Activated CD8-positive, alpha-beta T cell treated with anti-CD3 and anti-CD28 coated beads, Interleukin-2, amount 10 ng/mL, durations not matched to agents 7 days and 5 days (primary cell): ENCODE measurements at places on chromosomes 6 and 20. TPM values are rescaled to one million over a fixed set of nuclear protein-coding genes. Genes with fewer than 3 reads are reported as not detected.

Gene PPP1R3G
- total RNA-seq, result 0.05 TPM

Gene AARS2
- total RNA-seq, result 20.5 TPM

Gene HLA-DQA1
- total RNA-seq, result 2.7 TPM

Gene CLIC5
- 2.2 TPM for total RNA-seq

Gene GABRR1
- not detected for total RNA-seq

Gene TUBB2B
- not detected for total RNA-seq

Gene PGC
- not detected for total RNA-seq

Gene CFAP61
- not detected for total RNA-seq

Gene MCHR2
- total RNA-seq, result not detected

DNA sequence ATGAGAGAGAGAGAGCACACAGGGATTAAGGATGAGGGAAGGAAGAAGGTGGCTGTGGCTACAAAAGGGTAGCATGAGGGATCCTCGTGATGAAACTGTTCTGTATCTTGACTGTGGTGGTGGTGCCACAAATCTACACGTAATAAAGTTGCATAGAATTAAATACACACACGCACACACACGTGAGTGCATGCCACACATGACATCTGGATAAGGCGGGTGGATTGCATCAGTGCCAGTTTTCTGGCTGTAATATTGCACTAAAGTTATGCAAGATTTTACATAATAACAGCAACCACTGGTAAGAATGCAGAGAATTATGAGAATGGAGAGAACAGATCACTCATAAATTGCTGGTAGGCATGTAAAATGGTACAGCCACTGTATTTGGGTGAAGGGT is 16.9 kb upstream of the STK35 start:
- H3K27me3 ChIP-seq, result peaks cover 33% of the 10 kb centered on the region
- no peaks in the 10 kb centered on the region for H3K4me1 ChIP-seq
- DNase-seq, result no peak
- H3K4me3 ChIP-seq, result no peak overlapping the region
- no peak overlapping the region for H3K27ac ChIP-seq
- no peaks in the 10 kb centered on the region for H3K36me3 ChIP-seq

- no peak overlapping the region for H3K27ac ChIP-seq
- no peak for DNase-seq
- H3K4me1 ChIP-seq, result no peaks in the 10 kb centered on the region
- peaks cover 4% of the 10 kb centered on the region for H3K27me3 ChIP-seq
Observed at GRCh38 chr6:89311853-89312531, 3.1 kb downstream of the GABRR2 start.

DNA sequence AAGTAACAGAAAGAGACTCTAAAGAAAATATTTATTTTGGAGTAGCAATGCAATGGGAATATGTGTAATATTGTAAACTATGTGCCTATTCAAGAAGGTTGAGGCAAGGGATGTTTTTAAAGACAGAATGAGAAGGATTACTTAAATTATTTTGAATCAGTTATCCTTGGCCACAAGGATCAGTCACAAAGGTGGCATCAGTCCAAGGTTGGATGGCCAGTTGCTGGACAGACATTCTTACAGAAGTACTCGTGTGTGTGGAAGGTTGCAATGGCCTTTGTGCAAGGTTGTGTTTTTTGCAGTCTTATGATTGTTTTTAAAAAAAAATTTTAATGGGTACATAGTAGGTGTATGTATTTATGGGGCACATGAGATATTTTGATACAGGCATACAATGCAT is 2.0 kb downstream of the QRSL1 start:
- peaks cover 34% of the 10 kb centered on the region for H3K4me1 ChIP-seq
- H3K27ac ChIP-seq, result no peak overlapping the region
- H3K27me3 ChIP-seq, result no peaks in the 10 kb centered on the region
- H3K4me3 ChIP-seq, result no peak overlapping the region

GRCh38 chr6:89858041-89858440 is 28.4 kb downstream of the CASP8AP2 start:
- DNase-seq, result no peak
- no peak overlapping the region for H3K4me3 ChIP-seq
- H3K36me3 ChIP-seq, result peaks cover 67% of the 10 kb centered on the region
- no peak overlapping the region for H3K27ac ChIP-seq
- no peaks in the 10 kb centered on the region for H3K27me3 ChIP-seq
- H3K4me1 ChIP-seq, result peaks cover 15% of the 10 kb centered on the region

DNA sequence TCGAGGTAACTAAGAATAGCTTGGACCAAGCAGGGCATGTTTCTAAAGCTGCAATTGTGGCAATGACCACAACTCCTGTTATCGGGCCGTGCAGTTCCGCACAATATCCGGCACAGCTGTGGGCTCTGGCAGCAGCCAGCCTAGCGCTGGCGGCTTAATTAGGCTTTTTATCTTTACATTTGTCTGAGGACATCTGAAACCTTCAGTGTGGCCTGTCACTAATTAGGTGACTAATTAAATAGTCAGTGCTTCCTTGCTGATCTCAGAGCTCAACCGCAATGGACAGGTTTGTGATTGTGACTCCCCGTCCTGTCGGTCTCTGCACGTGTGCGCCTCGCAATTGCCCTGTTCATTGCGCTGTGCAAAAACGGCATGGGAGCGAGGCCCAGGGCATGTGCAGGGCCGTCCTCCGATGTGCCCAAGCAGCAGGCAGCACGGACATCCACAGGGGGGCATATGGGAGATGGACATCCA is 134.8 kb upstream of the INSM1 start:
- H3K36me3 ChIP-seq, result no peaks in the 10 kb centered on the region
- H3K27me3 ChIP-seq, result peaks cover 4% of the 10 kb centered on the region
- no peak overlapping the region for H3K4me3 ChIP-seq
- H3K27ac ChIP-seq, result no peak overlapping the region
- no peaks in the 10 kb centered on the region for H3K4me1 ChIP-seq
- DNase-seq, result no peak

DNA sequence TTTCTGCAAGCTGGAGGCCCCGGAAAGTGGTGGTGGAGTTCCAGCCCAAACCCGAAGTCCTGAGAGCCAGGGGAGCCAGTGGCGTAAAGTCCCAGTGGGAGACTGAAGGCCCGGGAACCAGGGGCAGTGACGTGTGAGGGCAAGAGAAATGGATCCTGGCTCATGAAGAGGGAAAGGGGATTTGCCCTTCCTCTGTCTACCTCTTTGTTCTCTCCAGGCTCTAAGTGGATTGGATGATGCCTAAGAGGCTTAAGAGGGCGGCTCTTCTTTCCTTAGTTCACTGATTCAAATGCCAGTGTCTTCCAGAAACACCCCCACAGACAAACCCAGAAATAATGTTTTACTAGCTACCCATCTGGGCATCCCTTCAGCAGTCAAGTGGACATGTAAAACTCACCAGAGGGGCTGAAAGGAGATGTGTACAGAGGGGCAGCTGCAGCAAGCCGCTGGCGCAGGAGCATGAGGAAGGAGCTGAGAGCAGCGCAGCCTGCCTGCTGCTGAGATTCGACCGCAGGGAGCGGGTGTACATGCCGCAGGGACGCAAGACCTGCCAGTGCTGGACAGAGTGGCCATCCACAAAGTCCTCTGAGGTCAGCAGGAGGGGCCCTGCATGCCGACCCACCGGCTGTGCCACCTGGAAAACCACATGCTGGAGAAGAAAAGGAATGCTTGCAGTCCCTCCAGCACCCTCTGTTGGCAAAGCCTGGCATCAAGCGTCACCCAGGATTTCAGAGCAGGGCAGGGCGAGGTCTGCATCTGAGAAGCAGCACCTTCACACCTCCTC is 29.5 kb downstream of the CDYL start:
- peaks cover 7% of the 10 kb centered on the region for H3K36me3 ChIP-seq
- H3K27me3 ChIP-seq, result no peaks in the 10 kb centered on the region
- peak; percentile 32 for DNase-seq
- peaks cover 52% of the 10 kb centered on the region for H3K4me1 ChIP-seq

DNA sequence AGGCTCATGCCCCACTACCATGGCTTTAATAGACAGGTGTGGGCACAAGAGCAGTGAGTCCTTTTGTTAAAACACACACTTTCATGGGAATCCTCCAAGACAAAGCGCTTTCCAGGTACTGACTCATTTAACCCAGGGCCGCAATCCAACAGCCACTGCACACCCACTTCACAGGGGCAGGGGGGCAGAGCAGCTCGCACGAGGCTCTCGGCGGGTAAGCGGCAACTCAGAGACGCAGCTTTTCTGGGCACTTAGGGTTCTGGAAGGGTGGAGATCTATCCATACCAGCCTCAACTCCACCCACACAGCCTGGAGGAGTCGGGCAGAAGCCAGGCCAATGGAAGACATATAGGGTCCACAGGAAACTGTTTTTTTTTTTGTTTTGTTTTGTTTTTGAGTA is 28.6 kb downstream of the PSMG4 start:
- no peak overlapping the region for H3K27ac ChIP-seq
- H3K4me1 ChIP-seq, result no peaks in the 10 kb centered on the region
- H3K27me3 ChIP-seq, result no peaks in the 10 kb centered on the region
- no peaks in the 10 kb centered on the region for H3K36me3 ChIP-seq

- peaks cover 2% of the 10 kb centered on the region for H3K36me3 ChIP-seq
- no peak for DNase-seq
- H3K4me1 ChIP-seq, result peaks cover 39% of the 10 kb centered on the region
- peak overlapping the region; percentile 88 for H3K4me3 ChIP-seq
Observed at GRCh38 chr6:38640216-38640909, 634 bp upstream of the BTBD9 start.

GRCh38 chr6:54361188-54361587 is 52.9 kb downstream of the TINAG start:
- H3K27me3 ChIP-seq, result no peaks in the 10 kb centered on the region
- H3K4me3 ChIP-seq, result no peak overlapping the region
- no peaks in the 10 kb centered on the region for H3K36me3 ChIP-seq
- no peak overlapping the region for H3K27ac ChIP-seq

- H3K27me3 ChIP-seq, result peaks cover 3% of the 10 kb centered on the region
- H3K27ac ChIP-seq, result no peak overlapping the region
- no peaks in the 10 kb centered on the region for H3K4me1 ChIP-seq
- no peaks in the 10 kb centered on the region for H3K36me3 ChIP-seq
- no peak for DNase-seq
- H3K4me3 ChIP-seq, result no peak overlapping the region
Observed at GRCh38 chr6:43123461-43124314, 47.4 kb upstream of the SRF start.

- H3K27ac ChIP-seq, result peak overlapping the region; percentile 95
- no peaks in the 10 kb centered on the region for H3K27me3 ChIP-seq
- peak overlapping the region; percentile 87 for H3K4me3 ChIP-seq
- peaks cover 47% of the 10 kb centered on the region for H3K36me3 ChIP-seq
- DNase-seq, result no peak
- H3K4me1 ChIP-seq, result peaks cover 39% of the 10 kb centered on the region
Observed at GRCh38 chr6:73521351-73521985, 636 bp upstream of the EEF1A1 start.

GRCh38 chr20:34951252-34951651 is 4.4 kb downstream of the GSS start:
- peaks cover 28% of the 10 kb centered on the region for H3K36me3 ChIP-seq
- H3K4me3 ChIP-seq, result no peak overlapping the region
- peaks cover 24% of the 10 kb centered on the region for H3K4me1 ChIP-seq
- no peak overlapping the region for H3K27ac ChIP-seq
- no peak for DNase-seq

- H3K27me3 ChIP-seq, result no peaks in the 10 kb centered on the region
- no peak overlapping the region for H3K4me3 ChIP-seq
- no peak overlapping the region for H3K27ac ChIP-seq
- no peaks in the 10 kb centered on the region for H3K4me1 ChIP-seq
Observed at GRCh38 chr20:48246061-48246790, 460.9 kb upstream of the SULF2 start.

GRCh38 chr20:6835609-6836008 is 68.1 kb downstream of the BMP2 start:
- no peaks in the 10 kb centered on the region for H3K4me1 ChIP-seq
- H3K27me3 ChIP-seq, result no peaks in the 10 kb centered on the region
- H3K27ac ChIP-seq, result no peak overlapping the region
- no peak for DNase-seq
- H3K36me3 ChIP-seq, result no peaks in the 10 kb centered on the region

GRCh38 chr6:105817370-105817769 is 268.8 kb upstream of the PRDM1 start:
- no peak overlapping the region for H3K4me3 ChIP-seq
- DNase-seq, result no peak
- H3K36me3 ChIP-seq, result peaks cover 3% of the 10 kb centered on the region
- H3K4me1 ChIP-seq, result peaks cover 38% of the 10 kb centered on the region
- H3K27ac ChIP-seq, result no peak overlapping the region

GRCh38 chr6:67535946-67536345 is 1099.1 kb upstream of the ADGRB3 start:
- H3K27ac ChIP-seq, result no peak overlapping the region
- H3K27me3 ChIP-seq, result no peaks in the 10 kb centered on the region
- H3K4me3 ChIP-seq, result no peak overlapping the region
- no peaks in the 10 kb centered on the region for H3K4me1 ChIP-seq
- no peaks in the 10 kb centered on the region for H3K36me3 ChIP-seq

DNA sequence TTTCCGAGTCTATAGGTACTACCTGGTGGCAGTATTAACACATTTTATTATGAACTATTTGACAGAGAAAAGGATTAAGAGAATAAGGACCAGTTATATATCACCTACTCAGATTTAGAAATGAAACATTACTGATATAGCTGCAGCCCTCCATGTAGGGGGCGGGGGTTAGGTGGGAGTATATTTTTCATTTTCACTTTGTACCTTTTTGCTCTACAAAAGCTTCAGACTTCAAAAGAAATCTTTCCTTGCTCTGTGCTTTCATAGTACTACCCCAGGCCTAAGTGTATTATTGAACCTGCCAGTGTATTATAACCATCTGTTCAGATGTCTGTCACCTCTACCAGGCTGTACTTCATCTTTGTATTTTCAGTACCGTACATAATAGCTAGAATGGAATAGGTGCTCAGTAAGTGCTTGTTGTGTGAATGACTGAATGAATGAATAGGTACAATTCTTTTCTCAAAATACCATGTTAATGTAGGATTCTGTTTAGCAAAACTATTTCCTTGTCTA is 43.0 kb downstream of the CDKAL1 start:
- H3K36me3 ChIP-seq, result peaks cover 13% of the 10 kb centered on the region
- H3K27me3 ChIP-seq, result no peaks in the 10 kb centered on the region
- no peak overlapping the region for H3K27ac ChIP-seq
- DNase-seq, result no peak
- H3K4me3 ChIP-seq, result no peak overlapping the region

DNA sequence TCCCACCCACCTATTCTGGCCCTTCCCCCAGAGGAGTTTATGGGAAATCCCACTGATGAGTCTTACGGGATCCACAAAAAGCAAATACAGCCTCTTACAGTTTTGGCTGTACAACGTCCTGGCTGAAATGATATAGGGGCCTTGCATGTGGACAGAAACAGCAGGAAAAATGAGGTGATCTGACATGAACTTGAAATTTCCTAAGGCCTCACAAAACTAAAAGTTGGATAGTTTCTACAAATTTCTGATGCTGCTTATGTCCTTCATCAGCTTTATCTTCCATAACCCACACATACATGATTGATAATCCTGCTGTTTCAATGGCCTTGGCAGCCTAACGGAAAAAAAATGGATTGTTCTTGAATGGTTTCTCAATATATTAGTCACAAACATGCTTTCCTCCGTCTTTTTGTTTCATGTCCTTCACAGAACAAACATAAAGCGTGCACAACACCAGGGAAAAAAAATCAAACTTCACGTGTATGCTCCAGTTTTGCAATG is 118.8 kb downstream of the BMP5 start:
- H3K27me3 ChIP-seq, result no peaks in the 10 kb centered on the region
- no peak for DNase-seq
- H3K27ac ChIP-seq, result no peak overlapping the region
- no peaks in the 10 kb centered on the region for H3K36me3 ChIP-seq
- H3K4me1 ChIP-seq, result no peaks in the 10 kb centered on the region
